ENCODE measurements at places on chromosomes 7 and 10.

GRCh38 chr7:121081327-121081936 lies 92.9 kb downstream of the CPED1 start:
- no peak for DNase-seq

GRCh38 chr10:126880926-126881325 lies 24.3 kb upstream of the DOCK1 start:
- no peak for DNase-seq

GRCh38 chr7:19972876-19973275 lies 199.5 kb upstream of the TMEM196 start:
- DNase-seq: no peak

GRCh38 chr7:11539853-11540252 lies 292.1 kb downstream of the THSD7A start:
- no peak for DNase-seq

DNA sequence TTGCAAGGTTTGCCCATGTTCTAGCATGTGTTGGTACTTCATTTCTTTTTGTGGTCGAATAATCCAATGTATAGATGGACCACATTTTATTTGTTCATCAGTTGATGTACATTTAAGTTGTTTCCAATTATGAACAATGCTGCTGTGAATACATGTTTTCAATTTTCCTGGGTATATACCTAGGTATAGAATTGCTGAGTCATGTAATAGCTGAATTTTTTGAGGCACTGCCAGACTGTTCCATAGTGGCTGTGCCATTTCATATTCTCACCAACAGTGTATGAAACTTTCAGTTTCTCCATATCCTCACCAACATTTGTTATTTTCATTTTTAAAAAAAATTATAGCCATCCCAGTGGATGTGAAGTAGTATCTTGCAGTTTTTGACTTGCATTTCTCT lies 90.5 kb downstream of the EZH2 start:
- DNase-seq: no peak

GRCh38 chr7:150372271-150373048 lies 3.8 kb downstream of the REPIN1 start:
- DNase-seq: no peak

GRCh38 chr7:157930441-157930840 lies 593.6 kb downstream of the DNAJB6 start:
- DNase-seq: no peak

GRCh38 chr7:150848561-150849115 lies 3.7 kb upstream of the AOC1 start:
- no peak for DNase-seq

GRCh38 chr10:110859206-110859972 lies 12.3 kb upstream of the PDCD4 start:
- DNase-seq: peak; percentile 94

- DNase-seq: peak; percentile 1
These were observed 6.0 kb downstream of the ASB10 start for GRCh38 chr7:151181011-151181431.

DNA sequence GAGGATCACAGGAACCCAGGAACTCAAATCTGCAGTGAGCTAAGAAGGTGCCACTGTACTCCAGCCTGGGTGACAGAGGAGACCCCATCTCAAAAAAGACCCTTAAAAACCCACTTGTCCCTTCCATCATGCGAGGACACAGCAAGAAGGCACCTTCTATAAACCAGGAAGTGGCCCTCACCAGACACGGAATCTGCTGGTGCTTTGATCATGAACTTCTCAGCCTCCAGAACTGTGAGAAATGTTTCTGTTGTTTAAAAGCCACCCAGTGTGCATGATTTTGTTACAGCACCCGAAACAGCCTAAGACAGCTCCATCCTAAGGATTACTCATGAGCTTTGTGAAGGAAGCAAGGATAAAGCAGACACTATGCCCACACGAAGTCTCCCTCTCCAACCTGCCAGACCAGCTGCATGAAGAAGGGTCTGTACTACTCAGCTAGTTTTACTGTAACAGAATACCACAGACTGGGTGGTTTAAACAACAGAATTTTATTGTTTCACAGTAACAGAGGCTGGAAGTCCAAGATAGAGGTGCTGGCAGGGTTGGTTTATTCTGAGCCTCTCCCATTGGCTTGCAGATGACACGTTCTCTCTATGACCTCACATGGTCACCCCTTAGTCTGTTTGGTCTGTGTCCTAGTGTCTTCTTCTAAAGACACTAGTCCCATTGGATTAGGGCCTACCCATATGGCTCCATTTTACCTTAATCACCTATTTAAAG lies 13.7 kb downstream of the VIM start:
- no peak for DNase-seq

- DNase-seq: no peak
These were observed 129.5 kb downstream of the KLF6 start for GRCh38 chr10:3655528-3655927.

DNA sequence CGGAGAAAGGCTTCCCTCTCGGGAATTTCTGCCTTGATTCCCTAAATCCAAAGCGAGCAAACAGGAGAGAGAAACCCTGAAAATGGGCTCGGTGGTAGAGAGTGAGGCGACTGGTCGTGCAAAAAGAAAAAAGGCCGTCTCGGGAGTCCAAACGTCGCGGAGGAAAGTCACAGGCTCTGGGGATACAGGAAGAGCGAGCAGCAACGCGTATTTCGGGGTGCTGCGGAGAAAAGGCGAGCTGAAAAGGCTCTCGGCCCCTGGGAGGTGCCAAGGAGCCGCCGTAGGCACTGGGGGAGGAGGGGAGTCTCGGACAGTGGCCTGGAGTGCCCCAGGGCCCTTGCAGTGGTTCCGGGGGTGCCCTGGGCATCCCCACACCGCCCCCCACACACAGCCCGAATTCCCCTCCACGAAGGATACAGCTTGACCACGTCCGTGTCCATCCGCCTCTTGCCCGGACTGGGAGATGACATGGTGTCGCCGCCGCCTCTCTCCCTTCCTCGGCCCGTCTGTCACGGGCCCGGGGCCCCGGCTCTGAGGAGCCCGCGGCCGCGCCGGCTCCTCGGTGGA lies 591 bp downstream of the UBE2H start:
- DNase-seq: peak; percentile 55

- DNase-seq: no peak
These were observed 34.1 kb upstream of the GUSB start for GRCh38 chr7:66016131-66016461.

- peak; percentile 23 for DNase-seq
These were observed 37.1 kb downstream of the SVOPL start for GRCh38 chr7:138663725-138664710.

DNA sequence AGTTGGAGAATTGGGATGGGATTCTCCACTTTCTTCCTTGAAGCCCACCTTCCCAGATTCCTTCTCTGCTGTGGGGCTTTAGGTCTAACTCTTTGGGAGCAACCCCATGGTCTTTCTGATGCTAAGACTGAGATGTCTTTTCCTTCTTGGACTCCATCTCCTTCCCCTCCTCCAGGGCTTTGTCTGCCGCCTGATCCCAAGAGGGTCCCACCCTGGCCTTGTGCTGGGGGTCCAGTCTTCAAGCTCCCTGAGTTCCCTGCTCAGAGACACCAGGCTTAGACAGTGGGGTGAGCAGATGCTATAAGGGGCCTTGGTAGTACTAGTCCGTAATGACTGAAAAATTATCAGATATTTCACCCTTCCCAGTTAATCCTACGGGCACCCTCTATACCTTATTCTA lies 150.5 kb downstream of the PTPN20 start:
- no peak for DNase-seq

DNA sequence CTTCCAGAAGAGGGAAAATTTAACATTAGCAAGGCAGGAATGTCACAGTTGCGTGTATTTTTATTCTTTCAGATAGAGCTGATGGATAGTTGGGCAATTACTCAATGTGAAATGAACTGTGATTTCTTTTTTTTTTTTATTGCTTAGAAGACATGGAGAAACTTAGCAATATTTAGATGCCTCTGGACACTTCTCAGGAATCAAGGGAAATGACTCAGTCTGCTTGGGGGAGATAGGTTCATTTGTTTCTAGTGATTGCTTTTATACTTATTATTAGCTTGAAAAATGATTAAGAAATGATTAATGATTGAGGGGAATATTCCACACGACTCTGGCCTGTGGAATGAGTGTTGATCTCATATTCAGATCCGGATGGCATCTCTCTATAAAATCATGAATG lies 33.1 kb upstream of the TBX20 start:
- DNase-seq: no peak

DNA sequence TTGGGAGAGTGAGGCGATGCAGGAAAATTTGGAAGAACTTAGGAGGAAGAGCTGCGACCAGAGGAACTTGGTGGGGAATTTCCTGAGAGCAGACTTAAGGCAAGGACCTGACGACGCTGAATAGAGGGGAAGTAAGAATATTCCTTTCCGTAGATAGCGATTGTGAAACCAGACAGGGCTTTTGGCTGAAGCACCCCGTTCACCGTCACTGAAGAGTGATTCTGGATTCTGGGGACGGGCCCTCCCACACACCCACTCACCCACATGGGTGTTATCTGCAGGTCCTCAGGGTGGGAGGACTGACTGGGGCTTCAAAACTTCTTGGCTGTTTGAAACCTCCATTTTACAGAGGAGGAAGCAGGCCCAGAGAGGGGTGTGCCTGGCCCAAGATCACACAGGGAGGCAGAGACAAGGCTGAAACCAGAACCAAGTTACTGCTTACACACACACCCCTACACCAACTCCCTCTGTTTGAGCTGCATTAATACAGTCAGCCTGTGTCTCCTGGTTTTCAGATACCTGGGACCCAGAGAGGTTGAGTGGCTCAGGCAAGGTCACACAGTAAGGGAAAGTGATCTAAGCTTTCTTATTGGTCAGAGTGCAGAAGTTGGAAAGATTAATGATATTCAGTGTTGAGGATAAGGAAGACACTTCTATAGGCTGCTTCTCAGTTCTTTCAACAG lies 37.2 kb upstream of the CDH23 start:
- peak; percentile 58 for DNase-seq

DNA sequence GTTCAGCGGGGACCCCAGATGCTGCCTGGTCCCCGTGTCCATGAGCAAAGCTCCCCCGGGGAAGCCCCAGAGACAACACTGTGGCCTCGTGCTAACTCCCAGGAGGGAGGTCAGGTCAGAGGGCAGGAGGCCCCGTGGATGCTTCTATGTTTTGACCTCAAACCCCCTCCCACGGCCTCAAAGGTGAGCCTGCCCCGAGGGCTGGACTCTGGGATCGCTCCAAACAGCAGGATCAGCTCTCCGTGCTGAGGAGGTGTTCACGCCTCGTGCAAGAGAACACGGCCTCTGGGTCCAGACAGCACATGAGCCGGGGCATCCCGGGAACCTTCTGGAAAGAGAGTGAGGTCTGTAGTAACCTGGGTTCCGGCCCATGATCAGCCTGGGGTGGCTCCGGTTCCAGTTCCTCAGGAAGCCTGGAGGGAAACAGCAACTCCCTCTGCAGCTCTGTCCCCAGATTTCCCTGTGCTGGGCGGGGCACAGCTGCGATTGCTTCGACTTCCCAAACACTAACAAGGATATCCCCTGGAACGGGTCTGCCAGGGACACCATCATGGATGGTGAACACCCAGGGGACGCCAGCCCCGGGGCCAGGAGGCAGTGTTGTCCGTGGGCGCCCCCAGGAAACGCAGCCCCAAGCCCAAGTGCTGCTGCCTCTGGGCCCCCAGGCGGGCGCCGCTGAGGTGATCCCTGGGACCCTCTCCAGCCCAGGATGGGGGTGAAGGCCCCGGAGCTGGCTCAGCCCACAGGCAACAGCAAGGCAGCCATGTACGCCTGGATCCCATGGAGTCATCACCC lies 18.0 kb upstream of the INPP5A start:
- peak; percentile 27 for DNase-seq

GRCh38 chr7:42099470-42100155 lies 137.4 kb downstream of the GLI3 start:
- no peak for DNase-seq

DNA sequence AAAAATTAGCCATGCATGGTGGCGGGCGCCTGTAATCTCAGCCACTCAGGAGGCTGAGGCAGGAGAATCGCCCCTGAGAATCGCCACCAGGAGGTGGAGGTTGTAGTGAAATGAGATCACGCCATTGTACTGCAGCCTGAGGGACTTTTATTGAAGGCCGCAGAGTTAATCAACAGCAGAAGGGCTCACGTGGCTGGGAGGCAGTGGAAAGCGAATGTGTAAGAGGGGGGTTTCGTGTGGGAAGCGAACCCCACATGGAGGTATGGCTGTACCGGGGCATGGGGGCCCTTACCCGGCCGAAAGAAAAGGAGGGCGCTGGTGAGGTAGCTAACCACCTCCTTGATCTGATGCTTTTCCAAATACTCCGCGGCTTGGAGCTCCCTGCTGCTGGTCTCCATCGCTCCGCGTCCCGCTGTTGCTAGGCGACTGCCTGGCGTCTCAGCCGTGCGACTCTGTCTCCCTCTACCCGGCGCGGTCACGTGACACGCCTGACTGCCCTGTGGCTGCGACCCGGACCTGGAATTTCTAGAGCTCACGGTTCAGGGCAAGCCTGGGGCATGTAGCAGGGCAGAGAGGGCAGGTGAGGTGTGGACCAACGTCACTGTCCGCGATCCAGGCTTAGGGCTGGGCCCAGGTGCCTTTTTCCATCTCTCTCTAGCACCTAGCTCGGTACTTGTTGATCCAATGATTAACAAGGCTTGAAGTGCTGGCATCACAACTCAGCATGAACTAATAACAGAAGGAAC lies at the start of gene EFCAB10:
EFCAB10 (minus strand) TSS at position 428 of the 746 bp plus-strand sequence; CDS start at position 398, 30 bp downstream.
- DNase-seq: peak; percentile 71

DNA sequence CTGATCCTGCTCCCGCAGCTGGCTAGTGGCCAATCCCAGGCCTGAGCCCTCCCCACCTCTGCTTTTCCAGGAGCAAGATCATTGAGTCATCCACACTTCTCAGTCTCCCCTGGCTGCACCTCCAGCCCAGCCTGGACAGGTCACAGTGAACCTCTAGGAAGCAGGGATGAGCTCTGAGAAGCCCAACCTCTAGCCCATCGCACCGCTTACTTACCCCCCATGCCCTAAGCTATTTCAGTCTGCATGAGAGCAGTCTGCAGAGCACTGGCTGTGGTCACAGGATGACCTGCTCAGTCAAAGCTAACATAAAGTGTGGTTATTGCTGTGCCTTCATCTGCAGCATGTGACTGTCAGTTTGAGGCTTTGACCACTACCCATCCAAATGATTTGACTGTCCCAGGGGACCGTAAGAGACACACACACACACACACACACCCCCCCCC lies 129.2 kb downstream of the SORBS1 start:
- DNase-seq: no peak

GRCh38 chr10:98029149-98030092 lies 1.0 kb downstream of the CRTAC1 start:
- DNase-seq: peak; percentile 27

GRCh38 chr10:99551158-99551557 lies 18.4 kb downstream of the NKX2-3 start:
- peak; percentile 22 for DNase-seq

DNA sequence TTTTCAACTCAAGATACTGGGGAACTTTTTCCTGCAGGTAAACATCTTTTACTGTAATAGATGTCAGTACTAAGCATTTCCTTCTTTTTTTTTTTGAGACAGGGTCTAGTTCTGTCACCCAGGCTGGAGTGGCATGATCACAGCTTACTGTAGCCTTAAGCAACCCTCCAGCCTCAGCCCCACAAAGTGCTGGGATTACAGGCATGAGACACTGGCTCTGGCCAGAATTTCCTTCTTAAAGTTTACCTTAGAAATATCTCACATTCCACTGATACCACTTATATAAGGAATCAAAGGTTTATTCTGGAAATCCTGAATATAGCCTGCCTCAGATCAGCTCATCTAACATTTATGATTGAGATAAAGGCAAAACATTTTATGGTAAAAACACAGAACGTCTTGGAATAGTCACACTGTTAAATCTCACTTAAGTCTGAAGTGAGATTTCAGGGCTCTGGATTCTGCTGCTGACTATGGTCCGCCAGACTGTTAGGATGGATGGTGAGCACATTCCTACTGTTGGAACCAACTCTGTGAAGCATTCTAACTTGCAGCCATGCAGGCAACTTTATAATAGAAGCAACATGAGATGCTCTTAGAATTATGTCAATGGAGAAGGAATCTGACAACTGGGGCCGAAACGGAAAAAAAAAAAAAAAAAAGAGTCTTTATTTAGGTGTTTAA lies 151.9 kb downstream of the ZMYND11 start:
- DNase-seq: no peak

Measured in body of pancreas (tissue), 4 donors.